Left lung (tissue), 14 donors: ENCODE measurements at places on chromosomes 2 and 18.

DNA sequence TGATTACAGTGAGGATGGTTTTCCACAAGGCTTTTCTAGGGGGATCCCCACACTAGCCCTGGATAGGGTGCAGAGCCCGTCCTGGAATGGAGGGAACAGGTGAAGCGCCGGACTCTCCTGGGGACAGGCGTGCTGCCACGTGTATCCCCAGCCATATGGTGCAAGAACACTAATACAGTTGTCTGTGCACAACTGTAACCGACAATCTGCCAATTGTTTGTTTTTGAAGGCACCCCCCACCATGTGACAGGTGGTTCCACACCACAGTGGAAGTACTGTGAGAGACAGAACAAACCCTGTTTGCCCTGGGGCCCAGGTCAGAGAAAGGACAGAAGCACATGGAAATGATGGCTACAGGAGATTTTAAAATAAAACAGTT, 52.9 kb downstream of the MYCN start:
- no peak for DNase-seq

GRCh38 chr2:238169048-238169707, 10.4 kb downstream of the ERFE start:
- DNase-seq: no peak

GRCh38 chr2:205189301-205189700, 493.0 kb upstream of the NRP2 start:
- no peak for DNase-seq

GRCh38 chr18:11809895-11810294, 41.3 kb upstream of the CHMP1B start:
- no peak for DNase-seq

- peak; percentile 7 for DNase-seq
These were observed 49.8 kb upstream of the CABYR start for GRCh38 chr18:24089076-24089475.

GRCh38 chr2:1787755-1788477, 43.6 kb upstream of the PXDN start:
- DNase-seq: no peak

DNA sequence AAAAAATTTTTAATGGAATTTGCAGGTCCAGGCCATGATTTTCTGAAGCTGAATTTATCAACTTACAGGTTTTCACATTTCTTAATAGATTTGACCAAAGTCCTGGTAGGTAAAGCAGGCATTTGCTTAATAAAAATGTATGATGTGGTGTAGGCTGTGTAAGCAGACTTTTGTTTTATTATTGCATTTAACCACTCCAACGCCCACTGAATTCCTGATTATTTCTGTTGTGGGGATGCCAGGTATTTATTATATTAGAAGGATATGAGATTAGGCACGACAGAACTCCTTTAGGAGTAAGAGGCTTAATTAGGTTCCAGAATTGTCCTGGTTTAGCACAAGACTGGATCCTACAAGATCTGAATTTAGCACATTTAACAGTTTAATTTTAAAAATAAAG, 111.1 kb downstream of the ADCYAP1 start:
- DNase-seq: no peak

GRCh38 chr2:96963316-96963715, 23.1 kb downstream of the FAM178B start:
- no peak for DNase-seq

- DNase-seq: no peak
These were observed 128.9 kb upstream of the CELF4 start for GRCh38 chr18:37694516-37694915.

DNA sequence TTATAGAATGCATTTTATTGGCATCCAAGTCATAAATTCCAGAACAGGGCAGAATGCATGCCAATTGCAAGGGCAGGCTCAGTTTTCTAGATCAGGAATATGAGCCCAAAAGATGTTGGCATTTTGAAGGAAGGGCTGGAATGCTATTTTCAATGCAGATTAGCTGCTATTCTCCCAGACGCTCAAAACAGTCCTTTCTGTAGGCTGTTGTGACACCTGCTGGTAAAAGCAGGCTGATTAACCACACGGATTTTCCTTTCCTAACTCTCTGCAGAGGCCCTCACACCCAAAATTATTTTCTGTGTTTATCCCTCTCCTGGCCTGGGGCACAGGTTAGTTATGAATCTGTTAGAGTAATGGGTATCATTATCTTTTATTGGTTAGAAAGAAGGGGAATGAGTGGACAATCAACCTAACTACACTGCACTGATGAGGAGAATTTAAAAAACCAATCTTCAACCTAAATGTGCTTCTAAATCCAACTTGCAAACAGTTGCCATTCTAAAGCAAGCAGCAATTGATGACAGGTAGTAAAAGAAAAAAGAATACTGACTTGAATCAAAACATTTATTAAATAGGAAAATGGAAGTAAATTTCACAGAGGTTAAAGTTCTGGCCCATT, 94.0 kb downstream of the PLA2R1 start:
- no peak for DNase-seq

DNA sequence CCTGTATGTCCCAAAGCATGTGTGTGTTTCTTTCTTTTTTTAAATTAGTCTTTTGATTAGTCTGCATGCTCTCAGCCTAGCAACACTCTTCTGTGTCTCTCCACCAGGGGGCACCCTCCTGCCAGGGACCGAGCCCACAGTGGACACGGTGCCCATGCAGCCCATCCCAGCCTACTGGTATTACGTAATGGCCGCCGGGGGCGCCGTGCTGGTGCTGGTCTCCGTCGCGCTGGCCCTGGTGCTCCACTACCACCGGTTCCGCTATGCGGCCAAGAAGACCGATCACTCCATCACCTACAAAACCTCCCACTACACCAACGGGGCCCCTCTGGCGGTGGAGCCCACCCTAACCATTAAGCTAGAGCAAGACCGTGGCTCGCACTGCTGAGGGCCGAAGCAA, 93.8 kb downstream of the NRP2 start:
- no peak for DNase-seq

DNA sequence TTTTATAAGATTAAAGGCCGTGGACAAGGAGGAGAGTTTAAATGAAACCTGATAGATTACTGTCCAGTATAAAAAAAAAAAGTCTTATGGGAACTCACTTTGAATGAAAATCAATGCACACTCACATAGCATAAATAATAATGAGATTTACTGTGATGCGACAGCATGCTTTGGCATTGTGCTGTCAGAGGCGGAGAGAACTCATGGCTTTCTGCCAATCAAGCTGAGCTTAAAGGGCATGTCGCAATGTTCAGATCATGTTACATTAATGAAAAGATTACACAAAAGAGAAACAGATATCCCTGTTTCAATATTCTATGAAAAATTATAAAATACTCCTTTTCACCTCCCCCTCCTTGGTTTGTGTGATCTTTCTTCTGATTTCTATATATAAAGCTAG, 310.8 kb downstream of the ERBB4 start:
- DNase-seq: peak; percentile 84

DNA sequence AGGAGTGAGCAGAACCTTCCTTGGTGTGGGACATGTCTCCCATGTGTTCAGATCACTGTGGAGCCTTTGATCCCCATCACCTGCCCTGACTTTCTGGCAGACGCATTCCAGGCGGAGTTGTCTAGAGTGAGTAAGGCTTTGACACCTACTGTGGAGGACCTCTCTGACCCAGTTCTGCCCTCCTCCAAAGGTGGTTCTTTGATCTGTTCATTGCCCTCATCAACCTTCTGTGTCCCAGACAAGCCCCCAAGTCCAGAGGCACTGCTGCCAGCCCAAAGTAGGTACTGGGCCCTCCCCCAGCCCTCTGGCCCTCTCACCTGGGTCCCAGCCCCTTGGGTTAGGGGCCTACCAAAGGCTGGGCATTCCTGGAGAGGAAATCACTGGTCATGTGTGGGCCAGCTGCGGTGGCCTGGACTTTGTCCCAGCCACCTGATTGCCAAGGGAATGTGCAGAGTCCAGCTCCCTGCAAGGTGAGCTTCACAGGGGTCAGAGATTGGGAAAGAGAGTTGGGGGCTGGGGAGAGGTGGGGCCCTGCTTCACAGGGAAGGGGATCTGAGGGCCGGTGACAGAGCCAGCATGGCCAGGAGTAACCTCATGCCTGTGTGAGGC, 12.1 kb upstream of the FAHD2A start:
- no peak for DNase-seq

- DNase-seq: no peak
These were observed 315.4 kb downstream of the ETAA1 start for GRCh38 chr2:67712484-67712883.

DNA sequence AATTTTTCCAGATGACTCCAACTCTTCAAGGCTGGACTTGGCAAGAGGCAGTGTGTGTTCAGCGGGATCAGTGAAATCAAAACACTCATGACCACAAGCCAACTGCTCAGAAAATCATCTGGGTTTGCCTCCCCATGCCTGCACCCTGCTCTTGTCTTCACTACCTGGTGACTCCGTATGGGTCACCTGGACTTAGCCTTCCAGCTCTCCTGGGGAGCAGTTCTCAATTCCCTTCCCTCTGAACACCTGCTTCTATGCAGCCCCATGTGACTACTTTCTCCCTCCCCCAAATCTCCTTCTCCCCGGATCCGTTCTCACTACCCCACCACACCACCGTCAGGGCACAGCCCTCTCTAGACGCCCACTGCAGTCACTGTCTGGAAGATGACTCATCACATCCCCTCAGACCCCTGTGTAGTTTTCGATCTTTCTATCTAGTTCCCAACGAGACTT, 130.2 kb upstream of the ID2 start:
- no peak for DNase-seq

- no peak for DNase-seq
These were observed 10.4 kb downstream of the RTTN start for GRCh38 chr18:70195014-70195614.

DNA sequence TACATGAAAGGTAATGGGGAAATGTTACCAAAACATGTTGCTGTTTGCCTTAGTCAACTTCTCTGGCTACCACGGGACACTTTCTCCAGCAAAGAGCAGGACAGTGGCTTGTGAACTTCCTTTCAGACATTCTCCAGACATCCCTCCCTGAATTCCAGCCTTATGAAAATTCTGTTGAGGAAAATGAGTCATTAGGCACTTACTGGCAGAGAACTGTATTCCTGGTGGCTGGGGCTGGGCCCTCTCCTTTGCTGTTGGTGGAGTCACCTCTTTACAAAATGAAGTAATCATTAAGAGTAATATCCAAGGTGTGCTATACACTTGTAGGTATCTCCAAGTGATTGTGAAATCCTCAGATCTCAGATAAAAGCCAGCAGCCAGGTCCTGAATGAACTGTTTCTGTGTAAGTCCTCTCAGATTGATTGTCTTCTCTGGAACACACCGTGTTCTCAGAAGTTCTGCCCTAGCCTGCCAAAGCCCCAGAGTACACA, 1.3 kb upstream of the FAP start:
- no peak for DNase-seq
